ENCODE measurements at places on chromosomes 2 and 18.

DNA sequence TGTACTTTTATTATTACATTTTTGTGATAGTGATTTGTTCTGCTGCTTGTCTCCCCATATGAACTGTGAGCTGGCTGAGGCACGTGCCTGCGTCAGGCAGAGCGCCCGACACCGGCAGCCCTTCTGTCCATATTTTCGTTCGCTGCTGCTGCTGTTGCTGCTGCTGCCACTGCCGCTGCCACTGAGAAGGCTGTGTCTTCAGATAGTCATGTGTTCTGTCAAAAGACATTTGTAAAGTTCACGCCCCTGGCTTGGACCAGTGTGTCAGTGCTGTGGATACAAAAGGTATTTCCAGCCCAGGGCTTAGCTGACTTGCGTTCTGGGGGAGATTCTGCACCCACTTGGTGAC lies 47.0 kb downstream of the TWIST2 start:
- no peak for DNase-seq

DNA sequence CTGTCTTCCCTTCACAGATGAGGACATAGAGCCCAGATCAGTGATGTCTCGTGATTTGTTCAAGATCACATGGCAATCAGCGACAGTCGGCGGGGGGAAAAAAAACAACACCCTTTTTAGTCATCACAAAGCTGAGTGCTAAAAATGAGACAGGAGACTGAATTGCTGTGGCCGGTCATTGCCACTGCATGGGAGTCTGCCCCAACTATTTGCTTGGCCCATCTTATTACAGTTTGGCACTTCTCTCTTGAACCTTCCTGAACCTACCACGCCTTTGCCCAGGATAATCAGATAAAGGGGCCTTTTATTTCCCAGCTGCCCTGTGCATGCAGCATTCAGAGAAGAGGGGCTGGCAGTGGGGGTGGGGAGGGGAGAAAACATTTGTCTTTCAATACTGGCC lies 42.7 kb downstream of the SETBP1 start:
- no peak for DNase-seq

- DNase-seq = no peak
Observed at GRCh38 chr2:171084128-171084527, 76.6 kb downstream of the TLK1 start.

DNA sequence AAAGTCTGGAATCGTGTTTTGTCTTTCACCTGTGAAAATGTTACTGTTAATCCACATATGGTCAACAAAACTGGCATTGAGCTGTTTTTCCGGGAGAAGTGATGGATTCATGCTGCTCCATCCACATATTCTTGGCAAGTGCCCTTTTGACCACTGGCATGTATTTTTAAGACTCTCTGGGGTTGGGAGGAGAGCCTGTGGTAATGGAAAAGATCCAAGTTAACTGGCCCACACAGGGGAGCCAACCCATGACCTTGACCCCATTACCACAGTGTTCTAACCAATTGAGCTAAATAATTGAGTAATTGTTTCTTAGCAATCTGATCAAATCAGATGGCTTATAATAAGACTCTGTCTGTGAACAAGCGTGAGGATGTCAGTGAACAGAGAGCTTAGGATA lies 296.2 kb upstream of the NRP2 start:
- DNase-seq = no peak

- DNase-seq = no peak
Observed at GRCh38 chr2:217008794-217009193, 148.9 kb upstream of the TNP1 start.
